Aorta (tissue), 5 donors: ENCODE measurements at places on chromosomes 6 and 20. TPM values are rescaled to one million over a fixed set of nuclear protein-coding genes. Genes with fewer than 3 reads are reported as not detected.

The BMP6 gene
- total RNA-seq: 1.2 TPM

DNA sequence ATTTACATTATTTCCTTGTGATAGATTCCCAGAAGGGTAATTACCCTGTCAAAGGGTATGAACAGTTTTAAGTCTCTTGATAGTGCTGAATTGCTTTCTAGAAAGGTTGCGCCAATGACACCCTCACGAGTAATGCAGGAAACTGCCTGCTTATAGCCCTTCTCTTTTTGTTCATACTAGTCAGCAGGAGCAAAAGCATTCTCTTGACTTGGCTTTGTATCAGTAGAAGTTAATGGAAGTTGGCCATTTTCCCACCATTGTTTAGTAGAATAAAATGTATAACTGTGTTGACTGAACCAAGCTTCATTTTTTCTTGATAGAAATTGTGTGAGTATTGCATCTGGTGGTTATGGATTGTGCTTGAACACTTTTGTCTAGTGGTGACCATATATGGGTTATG lies 100.1 kb downstream of the FARS2 start:
- no peak for DNase-seq
- H3K27me3 ChIP-seq: no peaks in the 10 kb centered on the region
- H3K4me3 ChIP-seq: no peak overlapping the region

The ELOVL5 gene
- 75.5 TPM for total RNA-seq

- no peak overlapping the region for H3K4me3 ChIP-seq
- H3K4me1 ChIP-seq: no peaks in the 10 kb centered on the region
- no peaks in the 10 kb centered on the region for H3K27me3 ChIP-seq
- no peak for DNase-seq
- no peak overlapping the region for H3K27ac ChIP-seq
- no peaks in the 10 kb centered on the region for H3K36me3 ChIP-seq
Observed at GRCh38 chr6:111748231-111748647, 125.0 kb downstream of the FYN start.

The CLVS2 gene
- total RNA-seq: not detected

The RIPOR2 gene
- total RNA-seq: 16.1 TPM

DNA sequence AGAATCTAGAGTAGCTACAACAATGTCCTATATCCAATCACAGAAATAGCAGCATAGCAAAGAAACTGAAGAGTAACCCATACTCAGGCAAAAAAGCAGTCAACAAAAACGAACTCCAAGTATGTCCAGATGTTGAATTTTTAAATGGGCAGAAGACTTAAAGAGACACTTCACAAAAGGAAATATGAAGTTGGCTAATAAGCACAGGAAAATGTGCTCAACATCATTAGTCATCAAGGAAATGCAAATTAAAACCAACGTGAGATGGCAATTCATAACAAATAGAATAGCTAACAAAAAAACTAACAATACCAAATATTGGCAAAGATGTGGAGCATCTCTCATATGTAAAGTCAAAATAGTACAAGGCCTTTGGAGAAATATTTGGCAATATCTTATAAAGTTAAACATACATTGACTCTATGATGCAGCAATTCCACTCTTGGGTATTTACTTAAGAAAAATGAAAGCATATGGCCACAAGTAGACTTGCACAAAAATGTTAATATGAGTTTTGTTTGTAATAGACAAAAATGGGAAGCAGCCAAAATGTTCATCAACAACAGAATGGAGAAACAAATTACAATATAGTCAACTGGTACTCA lies 37.7 kb downstream of the FRK start:
- no peaks in the 10 kb centered on the region for H3K4me1 ChIP-seq
- H3K27ac ChIP-seq: no peak overlapping the region
- DNase-seq: no peak
- no peaks in the 10 kb centered on the region for H3K36me3 ChIP-seq
- no peaks in the 10 kb centered on the region for H3K27me3 ChIP-seq

DNA sequence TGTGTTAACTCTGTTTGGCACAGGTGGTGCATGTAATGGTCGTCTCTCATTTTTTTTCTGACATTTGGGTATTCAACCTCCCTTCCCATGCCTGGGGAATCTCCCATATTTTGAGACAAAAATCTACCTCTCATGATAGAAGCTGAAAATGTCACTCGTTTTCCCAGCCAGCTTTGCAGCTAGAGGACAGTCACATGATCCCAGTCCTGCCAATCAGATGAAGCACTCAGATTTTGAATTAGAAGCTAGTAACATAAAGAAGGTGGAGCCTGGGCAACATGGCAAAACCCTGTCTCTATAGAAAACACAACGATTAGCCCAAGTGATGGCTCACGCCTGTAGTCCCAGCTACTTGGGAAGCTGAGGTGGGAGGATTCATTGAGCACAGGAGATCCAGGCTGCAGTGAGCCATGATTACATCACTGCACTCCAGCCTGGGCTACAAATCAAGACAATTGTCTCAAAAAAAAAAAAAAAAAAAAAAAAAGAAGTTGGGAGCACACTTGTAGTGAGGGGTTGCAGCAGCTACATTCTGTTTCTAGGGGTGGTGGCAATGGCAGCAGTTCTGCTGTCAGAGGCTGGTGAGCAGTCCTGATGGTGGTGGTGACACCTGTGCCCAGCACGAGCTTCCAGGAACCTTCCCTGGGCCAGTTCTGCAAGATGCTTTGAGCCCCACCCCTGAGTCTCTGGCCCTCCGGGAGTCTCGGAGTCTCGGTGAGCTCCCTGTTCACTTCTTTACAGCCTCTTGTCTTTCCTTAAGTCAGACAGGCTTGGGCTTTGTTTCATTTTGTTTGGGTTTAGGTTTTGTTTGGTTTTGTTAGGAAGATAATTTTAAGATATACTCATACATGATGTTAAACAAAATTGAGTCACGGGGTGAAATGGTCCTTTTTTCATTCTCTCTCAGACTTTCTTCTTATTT lies 94.1 kb upstream of the KCNG1 start:
- H3K27ac ChIP-seq: no peak overlapping the region
- H3K27me3 ChIP-seq: no peaks in the 10 kb centered on the region
- H3K4me1 ChIP-seq: no peaks in the 10 kb centered on the region

- H3K4me1 ChIP-seq: no peaks in the 10 kb centered on the region
- no peak overlapping the region for H3K4me3 ChIP-seq
- DNase-seq: no peak
- H3K27me3 ChIP-seq: no peaks in the 10 kb centered on the region
- H3K27ac ChIP-seq: no peak overlapping the region
Observed at GRCh38 chr6:20472748-20473147, 61.5 kb upstream of the CDKAL1 start.
